RCC 7860 (cell line): ENCODE measurements at places on chromosomes 12 and 14.

DNA sequence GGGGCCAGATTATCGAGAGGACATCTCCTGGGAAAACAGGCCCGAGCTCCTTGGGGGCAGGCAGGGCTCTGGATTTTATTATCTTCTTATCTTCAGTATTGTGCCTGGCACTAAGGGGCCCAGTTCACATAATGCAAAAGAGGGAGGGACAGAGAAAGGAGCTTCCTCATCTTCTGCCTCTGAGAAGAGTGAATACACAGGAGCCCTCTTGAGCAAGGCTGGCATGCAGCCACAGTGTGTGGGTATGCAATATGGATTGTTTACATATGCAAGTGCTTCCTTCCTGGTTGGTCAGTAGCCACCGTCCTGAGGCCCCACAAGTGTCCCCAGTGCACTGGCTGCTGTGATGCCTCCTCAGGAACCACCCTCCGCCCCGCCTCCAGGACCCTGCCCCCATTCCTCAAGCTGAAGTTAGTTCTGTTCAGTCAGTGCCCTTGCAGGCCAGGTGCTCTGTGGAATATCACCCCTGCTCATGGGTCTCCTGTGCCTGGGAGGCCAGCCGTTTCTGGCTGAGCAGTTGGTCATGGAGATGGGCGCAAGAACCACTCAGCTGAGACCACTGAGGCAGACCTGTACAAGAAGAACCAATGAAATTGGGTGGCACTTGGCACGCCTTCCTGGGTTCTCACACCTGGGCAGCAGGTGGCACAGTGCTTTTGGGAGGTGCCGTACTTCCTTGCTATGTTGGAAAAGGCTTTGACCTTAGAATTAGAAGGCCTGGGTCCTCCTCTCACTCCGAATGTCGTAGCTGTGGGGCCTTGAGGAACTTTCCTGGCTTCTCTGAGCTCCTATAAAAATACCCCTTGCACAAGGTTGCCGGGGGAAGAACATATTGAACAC lies 35.1 kb upstream of the ACTN1 start:
- DNase-seq, result no peak

DNA sequence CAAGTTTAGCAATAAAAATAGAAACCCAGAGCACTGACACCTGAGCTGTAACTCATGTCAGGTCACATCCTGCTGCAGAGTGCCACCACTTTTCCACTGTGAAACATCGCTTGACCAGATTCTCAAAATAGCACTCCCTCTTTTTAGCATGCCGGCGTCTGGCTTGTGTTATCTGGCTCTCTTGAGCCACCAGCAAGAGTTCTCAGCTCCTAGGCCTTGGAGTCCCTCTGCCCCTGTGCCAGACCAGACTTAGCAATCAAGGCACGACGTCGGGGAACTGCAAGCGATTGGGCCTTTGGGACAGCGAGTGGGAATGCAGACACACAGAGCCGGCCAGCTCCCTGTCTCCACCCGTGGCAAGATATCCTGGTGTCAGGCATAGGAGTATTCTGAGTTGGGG lies 52.5 kb downstream of the SPIC start:
- DNase-seq, result no peak

- DNase-seq, result no peak
Observed at GRCh38 chr12:26761775-26762174, 71.2 kb downstream of the ITPR2 start.

DNA sequence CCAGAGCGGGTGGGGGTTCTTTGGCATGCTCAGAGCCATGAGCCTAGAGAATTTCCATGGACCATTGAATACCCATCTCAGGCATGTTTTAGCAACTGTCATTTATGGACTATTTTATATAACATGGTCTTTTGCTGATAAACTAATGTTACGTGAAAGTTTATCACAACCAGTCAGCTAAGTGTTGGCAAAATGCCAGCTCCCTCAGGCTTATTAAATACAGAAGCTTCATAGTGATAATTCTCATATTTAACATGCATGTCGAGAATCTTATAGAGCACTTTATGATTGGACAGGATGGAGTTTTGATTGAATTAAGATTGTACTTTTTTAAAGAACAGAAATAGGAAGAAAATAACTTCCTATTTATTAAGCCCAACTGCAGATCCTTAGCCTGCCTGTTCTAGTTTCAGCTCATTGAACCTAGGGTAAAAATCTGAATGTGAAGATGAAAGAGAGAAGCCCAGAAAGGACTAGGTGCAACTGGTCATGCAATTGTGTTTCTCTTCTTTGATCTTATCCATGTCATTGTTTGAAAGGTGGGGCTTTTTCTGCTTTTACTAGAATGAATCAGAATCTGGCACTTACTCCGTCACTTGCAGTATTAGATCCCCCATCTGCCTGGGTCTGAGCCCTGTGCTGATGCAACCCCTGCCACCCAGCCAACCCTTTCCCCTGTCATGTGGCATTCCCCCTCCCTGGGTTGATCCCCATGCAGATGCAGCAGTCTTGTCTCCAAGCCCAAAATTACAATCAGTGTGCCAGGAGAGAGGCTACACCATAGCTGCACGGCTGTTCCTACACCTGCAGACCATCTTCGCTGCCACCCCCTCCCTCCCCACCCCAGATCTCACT lies 134.6 kb upstream of the EVL start:
- DNase-seq, result no peak

DNA sequence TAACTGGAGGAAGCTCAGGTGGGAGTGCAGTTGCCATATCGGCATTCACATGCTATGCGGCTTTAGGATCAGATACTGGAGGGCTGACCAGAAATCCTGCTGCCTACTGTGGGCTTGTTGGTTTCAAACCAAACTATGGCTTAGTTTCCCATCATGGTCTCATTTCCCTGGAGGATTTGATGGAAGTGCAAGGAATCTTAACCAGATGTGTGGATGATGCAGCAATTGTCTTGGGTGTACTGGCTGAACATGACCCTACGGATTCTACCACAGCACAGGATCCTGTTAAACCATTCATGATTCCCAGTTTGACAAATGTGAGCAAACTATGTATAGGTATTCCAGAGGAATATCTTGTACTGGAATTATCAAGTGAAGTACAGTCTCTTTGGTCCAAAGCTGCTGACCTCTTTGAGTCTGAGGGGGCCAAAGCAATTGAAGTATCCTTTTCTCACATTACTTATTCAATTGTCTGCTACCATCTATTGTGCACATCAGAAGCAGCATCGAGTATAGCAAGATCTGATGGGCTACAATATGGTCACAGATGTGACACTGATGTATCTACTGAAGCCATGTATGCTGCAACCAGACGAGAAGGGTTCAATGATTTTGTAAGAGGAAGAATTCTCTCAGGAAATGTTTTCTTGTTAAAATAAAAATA lies 42.9 kb downstream of the RALGAPA1 start:
- DNase-seq, result no peak

GRCh38 chr14:68598621-68599447 lies 194.0 kb downstream of the ZFP36L1 start:
- DNase-seq, result no peak

GRCh38 chr12:1115484-1116231 lies 124.6 kb downstream of the ERC1 start:
- DNase-seq, result no peak

DNA sequence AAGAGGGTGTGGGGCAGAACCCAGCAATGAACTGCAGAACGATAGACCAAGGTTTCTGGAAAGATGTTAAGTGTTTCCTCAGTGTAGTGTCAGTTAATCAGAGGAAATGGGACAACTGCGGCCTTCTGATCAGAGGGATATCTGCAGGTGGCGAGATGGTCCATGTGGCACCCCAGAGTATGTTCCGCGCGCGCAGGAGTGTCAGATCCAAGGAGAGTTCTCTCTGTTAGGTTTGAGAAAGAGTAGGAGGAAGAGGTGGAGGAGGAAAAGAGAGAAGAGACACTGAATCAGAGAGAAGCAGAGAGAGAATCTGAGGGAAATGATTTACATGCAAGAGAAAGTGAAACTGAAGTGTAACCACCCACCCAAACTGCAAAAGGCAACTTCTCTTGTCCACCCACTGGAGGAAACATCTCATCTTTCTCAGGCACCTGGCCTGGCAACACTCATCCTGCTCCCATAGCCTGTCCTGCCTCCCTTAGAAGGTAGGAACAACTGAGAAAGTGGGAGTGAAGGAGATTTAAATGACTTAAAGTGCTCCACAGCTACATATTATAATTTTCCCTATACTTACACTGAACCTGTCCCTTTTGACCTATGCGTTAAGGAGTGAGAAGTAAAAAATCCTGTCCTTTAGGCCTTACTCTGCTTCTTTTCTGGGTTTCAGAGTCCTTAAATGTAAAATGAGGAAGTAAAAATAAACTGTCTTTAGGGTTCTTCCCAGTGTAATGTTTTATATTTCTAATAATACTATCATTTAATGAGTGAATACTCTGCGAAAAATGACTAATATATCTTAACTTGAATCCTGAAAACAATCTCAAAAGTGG lies 6.8 kb upstream of the TESPA1 start:
- DNase-seq, result no peak

- no peak for DNase-seq
Observed at GRCh38 chr12:87783467-87783866, 245.7 kb downstream of the C12orf50 start.

GRCh38 chr14:101588286-101588975 lies 27.1 kb downstream of the DIO3 start:
- no peak for DNase-seq

DNA sequence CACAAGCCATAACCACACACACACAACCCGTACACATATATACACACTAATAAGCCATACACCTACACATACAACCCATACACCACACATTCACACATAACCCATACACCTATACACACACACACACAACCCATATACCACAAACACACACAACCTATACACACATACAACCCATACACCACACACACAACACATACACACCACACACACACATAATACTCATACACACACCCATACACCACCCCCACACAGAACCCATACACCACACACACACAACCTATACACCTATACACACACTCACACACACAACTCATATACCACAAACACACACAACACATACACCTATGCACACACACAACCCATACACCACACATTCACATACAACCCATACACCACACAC lies 44.1 kb downstream of the TMEM121 start:
- no peak for DNase-seq

DNA sequence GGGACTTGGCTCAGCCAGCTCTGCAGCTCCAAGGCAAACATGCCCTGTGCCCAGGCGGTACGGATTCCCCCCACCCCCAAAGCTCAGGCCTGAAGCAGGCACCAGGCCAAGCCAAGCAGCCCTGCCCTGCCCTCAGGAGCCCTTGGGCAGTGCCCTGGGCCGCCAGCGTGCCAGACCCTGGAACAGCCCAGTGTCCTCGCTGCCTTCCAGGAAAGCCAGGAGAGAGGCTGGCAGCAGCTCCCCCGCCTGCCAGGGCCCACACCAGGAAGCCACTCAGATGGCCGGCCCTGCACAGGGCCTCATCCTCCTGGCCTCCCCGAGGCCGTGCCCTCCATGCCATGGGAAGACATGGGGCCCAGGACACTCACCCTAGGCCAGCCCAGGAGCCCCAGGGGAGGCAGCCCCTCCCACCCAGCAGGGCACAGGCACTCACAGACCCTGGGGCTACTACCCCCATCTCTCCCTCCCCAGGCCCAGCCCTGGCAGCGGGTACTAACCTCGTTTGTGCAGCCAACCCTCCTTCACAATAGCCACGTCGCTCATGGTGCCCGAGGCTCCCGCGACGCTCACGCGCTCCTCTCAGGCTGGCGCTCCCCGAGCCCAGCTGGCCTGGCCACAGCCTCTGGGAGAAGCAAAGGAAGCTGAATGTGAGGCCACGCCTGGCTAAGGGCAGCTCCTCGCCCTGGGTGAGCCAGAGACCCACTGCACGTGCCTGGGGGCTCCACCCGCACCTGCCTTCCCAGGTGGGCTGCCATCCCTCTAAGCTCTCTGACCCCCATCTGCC lies 3.3 kb downstream of the AKT1 start:
- no peak for DNase-seq

GRCh38 chr12:49945394-49946080 lies 5.0 kb upstream of the AQP2 start:
- peak; percentile 53 for DNase-seq

- DNase-seq, result no peak
Observed at GRCh38 chr14:65941091-65941490, 528.6 kb downstream of the FUT8 start.

GRCh38 chr12:72547573-72547972 lies 275.4 kb downstream of the TRHDE start:
- no peak for DNase-seq

DNA sequence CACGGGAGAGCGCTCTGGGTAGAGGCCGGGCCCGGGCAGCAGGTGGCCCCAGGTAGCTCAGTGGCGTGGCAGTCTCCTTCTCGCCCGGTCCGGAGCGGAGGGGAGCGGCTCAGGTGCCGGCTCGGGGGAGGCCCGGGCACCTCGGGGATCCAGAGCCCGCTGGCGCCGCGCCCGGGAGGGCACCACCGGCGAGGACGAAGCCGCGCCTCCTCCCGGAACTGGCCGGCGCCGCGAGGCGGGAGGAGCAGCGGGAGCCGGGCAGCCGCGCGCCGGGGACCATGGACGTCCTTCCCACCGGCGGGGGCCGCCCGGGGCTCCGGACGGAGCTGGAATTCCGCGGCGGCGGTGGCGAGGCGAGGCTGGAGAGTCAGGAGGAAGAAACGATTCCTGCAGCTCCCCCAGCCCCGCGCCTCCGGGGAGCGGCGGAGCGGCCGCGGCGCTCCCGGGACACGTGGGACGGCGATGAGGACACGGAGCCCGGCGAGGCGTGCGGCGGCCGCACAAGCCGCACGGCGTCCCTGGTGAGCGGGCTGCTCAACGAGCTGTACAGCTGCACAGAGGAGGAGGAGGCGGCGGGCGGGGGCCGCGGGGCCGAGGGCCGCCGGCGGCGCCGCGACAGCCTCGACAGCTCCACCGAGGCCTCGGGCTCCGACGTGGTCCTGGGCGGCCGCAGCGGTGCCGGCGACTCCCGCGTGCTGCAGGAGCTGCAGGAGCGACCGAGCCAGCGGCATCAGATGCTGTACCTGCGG lies 21.5 kb upstream of the GNS start:
- DNase-seq, result no peak

- DNase-seq, result no peak
Observed at GRCh38 chr12:97456571-97457188, 5.9 kb upstream of the RMST start.

DNA sequence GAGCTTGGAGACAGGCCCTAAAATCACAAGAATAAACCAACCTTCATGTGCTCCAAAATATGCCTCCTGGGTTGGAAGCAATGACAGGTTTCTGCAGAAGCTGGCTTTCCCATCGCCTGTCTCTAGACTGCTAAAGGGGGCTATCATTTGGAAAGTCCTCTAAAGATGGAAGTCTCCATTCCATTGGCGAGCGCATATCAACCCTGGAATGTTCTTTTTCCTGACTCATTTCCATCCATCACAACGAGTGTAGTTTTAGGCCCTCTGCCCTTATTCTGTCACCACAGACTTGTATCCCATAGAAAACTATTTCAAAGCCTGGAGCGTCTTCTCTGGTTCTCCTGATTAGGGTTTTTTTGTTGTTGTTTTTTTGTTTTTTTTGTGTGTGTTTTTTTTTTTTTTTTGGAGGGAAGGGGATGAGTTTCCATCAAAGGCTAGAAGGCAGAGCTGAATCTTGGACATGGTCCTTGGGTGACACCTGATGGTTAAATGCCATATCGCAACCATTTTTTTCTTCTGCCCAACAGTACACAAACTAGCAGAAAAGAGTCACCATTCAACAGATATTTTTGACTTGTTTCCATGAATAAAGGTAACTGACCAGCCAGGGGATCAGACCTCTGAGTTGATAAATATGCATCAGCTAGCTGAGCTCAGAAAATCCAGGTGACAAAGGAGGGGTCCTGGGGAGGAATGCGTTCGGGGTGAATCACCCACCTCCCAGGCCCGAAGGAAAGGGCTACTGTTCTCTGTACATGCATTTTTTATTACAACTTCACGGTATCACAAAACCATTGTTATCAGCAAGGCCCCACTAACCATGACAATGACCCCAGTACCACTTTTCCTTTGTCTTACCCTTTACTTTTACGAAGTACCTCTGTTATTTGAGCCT lies 40.5 kb downstream of the KCNA5 start:
- DNase-seq, result peak; percentile 35

GRCh38 chr14:23099212-23099861 lies 4.0 kb downstream of the C14orf119 start:
- DNase-seq, result no peak
